ENCODE measurements at places on chromosomes 7 and 10.

- DNase-seq, result no peak
Observed at GRCh38 chr7:110675383-110676103, 415.4 kb upstream of the LRRN3 start.

- DNase-seq, result no peak
Observed at GRCh38 chr7:101119876-101120275, 7.0 kb upstream of the SERPINE1 start.

DNA sequence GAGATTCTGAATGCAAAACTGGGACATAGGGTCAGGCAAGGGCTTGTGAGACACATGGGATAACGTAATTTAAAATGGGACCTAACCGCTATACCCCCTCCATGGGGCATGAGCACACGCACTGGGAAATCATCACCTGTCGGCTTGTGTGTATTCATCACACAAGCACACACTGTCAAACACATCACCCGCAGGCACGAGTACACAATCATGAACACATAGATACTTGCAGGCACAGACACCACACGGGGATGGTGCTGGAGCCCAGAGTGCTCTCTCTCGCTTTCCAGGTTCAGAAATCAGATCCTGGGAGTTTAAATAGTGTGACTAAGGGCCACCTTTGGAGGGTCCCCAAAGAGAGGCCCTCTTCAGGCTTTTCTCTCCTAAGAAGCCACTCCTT, 19.6 kb upstream of the TLX1 start:
- no peak for DNase-seq

DNA sequence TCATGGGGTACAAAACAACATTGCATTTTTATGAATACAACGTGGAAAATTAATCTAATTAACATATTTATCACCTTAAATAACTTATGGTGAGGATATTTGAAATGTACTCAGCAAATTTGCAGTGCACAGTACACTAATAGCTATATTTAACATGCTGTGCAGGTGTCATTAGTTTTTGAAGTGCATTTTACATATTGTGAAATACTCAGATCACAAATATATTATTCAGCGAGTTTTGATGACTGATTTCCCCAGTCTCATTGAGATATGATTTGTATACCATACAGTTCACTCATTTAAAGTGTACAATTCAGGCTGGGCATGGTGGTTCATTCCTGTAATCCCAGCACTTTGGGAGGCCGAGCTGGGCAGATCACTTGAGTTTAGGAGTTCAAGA, 59.5 kb downstream of the TET1 start:
- no peak for DNase-seq

DNA sequence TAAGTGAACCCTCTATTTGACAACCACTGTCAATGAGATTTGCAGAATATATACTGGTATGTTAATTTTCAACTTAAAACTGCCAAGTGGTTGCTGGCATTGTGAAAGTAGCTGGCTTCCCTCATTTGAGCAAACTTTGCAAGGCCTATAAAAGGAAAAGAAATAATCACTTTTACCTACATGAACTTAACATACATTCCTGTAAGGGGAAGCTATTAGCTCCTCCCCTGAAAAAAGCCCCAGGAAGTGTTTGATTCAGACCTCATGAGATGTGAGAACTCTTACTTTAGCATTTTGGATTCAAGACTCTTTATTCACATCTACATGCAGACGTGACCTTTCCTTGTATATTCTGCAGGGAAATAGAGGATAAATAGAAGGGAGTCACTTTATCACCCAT, 175.6 kb downstream of the OTUD1 start:
- no peak for DNase-seq

- peak; percentile 5 for DNase-seq
Observed at GRCh38 chr10:11639849-11640764, 28.7 kb upstream of the USP6NL start.

DNA sequence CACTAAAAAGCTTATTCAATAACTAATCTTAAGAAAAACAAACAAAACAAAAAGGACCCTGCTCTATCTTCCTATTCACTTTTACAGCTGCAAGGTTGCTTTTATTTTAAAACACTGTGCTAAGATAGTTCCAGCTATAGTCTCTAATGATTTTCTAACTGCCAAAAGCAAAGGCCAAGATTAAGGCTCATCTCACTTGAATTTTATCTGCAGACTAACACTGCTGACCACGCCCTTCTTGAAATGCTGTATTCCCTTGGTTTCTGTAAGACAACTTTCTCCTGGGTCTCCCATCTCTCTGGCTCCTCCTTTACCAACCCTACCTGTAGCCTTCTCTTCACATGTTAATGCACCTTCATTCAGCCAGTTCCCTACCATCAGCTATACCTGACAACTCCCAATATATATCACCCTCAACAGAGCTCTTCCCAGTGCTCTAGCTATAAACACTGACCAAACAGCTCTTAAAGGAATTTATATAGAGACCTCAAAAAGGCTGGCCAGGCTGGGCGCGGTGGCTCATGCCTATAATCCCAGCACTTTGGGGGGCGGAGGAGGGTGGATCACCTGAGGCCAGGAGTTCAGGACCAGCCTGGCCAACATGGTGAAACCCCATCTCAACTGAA, 11.7 kb downstream of the SRPK2 start:
- no peak for DNase-seq

DNA sequence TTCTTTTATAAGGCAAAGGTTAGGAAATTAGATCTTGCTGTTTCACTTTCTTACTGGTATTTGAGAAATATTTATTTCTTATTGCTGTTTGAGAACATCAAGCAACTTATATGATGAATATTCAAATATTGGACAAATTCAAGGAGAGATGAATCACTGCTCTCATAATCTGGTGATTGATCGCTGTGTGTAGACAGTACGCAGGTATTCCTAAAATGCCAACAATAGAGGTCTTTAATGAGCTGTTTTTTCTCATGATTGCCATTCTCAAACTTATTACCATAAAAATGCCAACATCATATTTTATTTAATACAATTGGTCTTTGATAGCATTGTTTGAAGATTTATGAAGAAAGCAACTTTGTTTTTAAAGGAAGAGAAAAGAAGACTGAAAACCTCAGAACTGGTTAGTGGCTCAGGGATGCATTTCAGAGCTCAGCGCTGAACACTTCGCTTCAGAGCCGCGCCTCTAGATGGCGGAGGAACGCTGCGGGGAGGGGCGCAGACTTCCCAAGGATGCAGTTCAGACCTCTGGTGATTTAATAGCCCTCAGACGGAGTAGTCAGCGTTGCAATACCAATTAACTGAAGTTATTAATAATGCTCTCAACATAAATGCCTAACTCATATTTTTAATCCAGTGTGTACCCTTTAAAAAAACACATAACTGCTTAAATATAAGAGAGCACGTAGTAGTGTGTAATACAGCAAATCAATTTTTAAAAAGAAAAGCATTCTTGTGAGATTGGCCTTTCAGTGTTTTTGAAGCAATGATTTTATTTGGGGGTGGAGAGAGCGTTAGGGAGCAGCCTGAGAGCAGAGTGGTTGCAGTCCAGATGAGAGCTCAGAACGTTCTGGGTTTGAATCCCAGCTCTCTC, 38.5 kb upstream of the STEAP4 start:
- DNase-seq, result peak; percentile 18

- DNase-seq, result no peak
Observed at GRCh38 chr7:138974675-138975292, 6.4 kb downstream of the KIAA1549 start.

- DNase-seq, result no peak
Observed at GRCh38 chr10:12180221-12180974, 15.3 kb downstream of the NUDT5 start.

DNA sequence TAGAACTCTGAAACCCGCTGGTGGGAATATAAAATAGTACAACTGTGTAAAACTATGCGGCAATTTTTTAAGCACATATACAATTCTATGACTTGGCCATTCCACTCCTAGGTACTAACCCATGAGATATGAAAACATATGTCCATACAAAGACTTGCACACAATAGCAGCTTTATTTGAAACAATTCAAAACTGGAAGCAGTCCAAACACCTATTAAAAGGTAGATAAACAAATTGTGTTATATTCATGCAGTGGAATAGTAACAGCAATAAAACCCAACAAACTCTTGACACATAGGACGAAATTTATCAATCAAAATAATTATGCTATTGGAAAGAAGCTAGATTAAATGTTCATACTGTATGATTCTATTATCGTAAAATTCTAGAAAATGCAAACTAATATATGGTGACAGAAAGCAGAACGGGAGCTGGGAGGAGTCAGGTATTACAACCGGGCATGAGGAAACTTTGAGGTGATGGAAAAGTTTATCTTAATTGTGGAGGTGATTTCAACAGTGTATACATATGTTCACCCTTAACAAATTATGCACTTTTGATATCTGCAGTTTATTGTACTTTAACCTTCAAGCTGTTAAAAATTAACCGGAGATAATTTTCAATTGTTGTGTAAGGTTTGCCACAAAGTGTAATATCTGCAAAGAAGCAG, 803 bp upstream of the STK31 start:
- no peak for DNase-seq

- no peak for DNase-seq
Observed at GRCh38 chr7:144656965-144657517, 178.8 kb downstream of the TPK1 start.

- DNase-seq, result no peak
Observed at GRCh38 chr10:58608826-58609531, 96.3 kb downstream of the BICC1 start.

GRCh38 chr10:90999512-91000172, 78.8 kb upstream of the ANKRD1 start:
- DNase-seq, result no peak

GRCh38 chr10:95756041-95756761, at the start of gene ENTPD1:
TSS of gene ENTPD1 (plus strand) at chr10:95756163. CDS start at chr10:95756240, 77 bp downstream.
- no peak for DNase-seq

DNA sequence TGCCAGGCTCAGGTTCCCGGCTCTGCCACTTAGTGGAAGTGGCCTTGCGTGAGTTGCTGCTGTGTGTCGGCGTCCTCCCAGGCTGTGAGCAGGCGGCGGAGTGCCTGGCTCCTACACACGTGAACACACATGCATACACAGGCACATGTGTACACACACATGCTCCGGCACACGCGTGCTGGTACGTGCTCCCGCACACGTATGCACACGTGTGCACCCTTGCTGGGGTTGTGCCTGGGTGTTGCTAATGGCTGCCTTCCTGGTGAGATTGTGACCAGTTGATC, 107.6 kb downstream of the INPP5A start:
- no peak for DNase-seq

- peak; percentile 44 for DNase-seq
Observed at GRCh38 chr10:97922022-97922758, 72.5 kb downstream of the GOLGA7B start.

DNA sequence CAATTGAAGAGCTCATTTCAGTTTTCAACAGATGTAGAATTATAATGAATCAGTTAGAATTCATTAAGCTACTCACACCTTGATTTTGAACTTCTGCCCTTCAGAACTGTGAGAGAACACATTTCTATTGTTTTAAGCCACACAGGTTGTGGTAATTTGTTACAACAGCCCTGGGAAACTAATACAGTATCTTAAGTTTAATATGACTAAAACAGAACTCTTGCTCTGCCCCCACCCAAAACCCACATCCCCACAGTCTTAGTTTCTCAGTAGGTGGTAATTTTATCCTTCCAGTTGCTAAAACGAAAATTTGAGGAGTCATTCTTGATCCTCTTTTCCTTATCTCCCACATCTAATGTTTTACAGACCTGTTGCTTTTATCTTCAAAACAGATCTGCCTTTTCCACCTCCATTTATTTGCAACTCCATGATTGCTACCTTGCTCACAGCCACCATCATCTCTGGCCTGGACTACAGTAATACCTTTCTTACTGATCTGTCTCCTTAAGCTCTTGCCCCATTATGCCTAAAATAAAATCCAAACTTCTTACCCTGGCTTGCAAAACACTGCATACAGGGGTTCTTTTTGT, 72.8 kb upstream of the NXPH1 start:
- DNase-seq, result no peak

DNA sequence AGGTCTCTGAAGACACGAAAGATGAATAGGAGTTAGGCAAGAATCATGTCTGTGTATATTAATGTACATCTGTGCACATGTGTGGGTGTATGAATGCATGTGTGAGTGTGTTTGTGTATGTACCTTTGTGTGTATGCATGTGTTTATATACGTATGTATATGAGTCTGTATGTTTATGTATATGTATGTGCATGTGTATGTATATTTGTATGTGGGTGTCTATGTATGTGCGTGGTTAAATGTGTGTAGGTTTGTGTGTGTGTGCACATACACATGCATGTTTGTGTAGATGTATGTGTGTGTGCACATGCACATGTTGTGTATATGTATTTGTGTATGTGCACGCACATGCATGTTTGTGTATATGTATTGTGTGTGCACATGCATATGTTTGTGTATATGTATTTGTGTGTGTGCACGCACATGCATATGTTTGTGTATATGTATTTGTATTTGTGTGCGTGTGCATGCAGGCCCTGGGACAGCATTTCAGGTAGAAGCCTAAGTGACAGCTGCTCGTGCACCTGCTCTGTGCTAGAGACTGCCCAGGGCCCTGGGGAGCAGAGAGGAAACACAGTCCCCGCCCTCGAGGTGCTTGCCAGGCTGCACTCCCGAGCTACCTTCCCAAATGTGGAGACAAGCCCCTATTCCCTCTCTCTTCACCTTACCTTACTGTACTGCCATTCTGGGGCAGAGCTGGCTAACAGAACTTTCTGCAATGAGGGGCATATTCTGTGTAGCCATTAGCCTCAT, 12.1 kb downstream of the PNLIPRP1 start:
- no peak for DNase-seq

GRCh38 chr7:54827734-54828133, 68.7 kb upstream of the SEC61G start:
- no peak for DNase-seq

GRCh38 chr10:74930965-74931364, 104.6 kb downstream of the KAT6B start:
- no peak for DNase-seq

DNA sequence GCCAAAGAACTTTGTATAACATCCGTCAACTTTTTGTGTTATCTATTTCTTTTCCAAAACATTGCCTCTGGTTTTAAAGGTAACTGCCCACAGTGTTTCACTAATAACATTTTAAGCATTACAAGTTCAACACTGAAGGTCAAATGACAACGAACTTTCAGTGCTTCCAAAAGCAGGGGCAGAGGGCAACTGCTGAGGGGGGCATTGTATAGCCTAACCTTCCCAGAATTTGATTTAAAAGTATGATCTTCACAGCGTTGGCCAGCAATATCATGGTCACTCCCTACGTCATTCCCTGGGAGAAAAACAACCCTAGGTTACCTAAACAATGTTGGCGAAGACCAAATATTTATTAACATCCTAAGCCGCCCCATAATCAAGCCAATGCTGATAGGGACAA, 2.5 kb upstream of the GOT1 start:
- no peak for DNase-seq

GRCh38 chr7:21656081-21656480, 113.2 kb downstream of the DNAH11 start:
- no peak for DNase-seq

DNA sequence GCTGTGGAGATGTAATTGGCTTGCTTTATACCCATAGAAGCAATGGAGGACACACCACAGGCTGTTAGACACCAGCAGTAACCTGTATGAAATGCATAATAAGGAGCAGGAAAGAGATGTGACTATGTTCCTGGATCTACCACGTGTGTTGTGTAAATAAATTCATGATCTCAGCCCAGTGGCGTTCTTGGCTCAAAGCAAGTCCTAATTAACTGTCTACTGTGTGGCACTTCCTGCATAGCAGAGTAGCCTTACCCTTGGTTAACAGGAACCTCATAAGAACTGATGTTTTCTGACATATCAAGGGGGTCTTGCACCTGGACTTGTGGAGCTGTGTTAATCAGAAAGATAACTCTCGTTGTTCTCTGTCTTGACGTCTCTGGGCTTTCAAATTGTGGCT, 25.7 kb upstream of the FAM180A start:
- DNase-seq, result no peak

All from NCI-H446 (cell line).